MCF 10A (cell line): ENCODE measurements at places on chromosomes 5 and 9.
A peak's percentile ranks its signal among the peaks of the same experiment; 100 is the strongest.

DNA sequence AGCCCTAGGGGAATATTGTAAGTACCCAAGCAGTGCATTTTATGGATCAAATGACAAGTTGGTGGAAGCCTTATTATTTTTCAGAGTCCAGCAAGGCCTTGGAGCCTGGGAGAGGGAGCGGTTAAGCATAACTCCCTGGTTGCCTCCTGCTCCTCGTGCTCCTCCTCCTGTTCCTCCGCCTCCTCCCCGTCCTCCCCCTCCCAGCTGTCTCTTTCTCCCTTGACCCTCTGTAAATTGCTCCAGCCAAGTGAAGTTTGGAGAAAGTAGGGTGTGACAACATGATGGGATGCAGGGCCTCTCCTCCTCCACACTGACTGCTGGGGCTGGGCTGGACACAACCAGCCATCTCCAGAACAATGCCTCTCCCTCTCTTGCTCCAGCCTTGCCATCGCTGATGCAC, 586.9 kb downstream of the CCDC171 start:
- DNase-seq: no peak
- H3K36me3 ChIP-seq: no peaks in the 10 kb centered on the region
- H3K27me3 ChIP-seq: no peaks in the 10 kb centered on the region
- H3K4me3 ChIP-seq: no peak overlapping the region
- no peak overlapping the region for H3K27ac ChIP-seq
- H3K4me1 ChIP-seq: peaks cover 21% of the 10 kb centered on the region

GRCh38 chr9:1917396-1917935, 97.7 kb upstream of the SMARCA2 start:
- H3K27ac ChIP-seq: no peak overlapping the region
- H3K4me1 ChIP-seq: peaks cover 19% of the 10 kb centered on the region
- H3K27me3 ChIP-seq: peaks cover 45% of the 10 kb centered on the region
- no peak for DNase-seq

DNA sequence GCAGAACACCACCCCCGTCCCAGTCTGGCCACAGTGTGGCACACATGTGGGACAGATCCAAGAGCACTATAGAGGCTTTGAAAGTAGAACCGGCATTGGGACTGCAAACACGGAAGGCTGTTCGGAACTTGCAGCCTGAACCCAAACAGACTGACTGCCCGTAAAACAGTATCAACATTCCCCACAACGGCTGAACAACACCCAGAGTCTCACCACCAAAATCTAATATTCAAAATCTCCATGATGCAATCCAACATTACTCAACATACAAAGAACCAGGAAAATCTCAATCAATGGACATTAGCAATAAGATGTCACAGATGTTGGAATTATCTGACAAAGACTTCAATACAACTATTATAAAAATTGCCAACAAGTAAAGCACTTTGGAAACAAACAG, 82.3 kb downstream of the ROR2 start:
- H3K4me1 ChIP-seq: no peaks in the 10 kb centered on the region
- no peak overlapping the region for H3K4me3 ChIP-seq
- H3K27ac ChIP-seq: no peak overlapping the region
- H3K27me3 ChIP-seq: peaks cover 64% of the 10 kb centered on the region
- H3K36me3 ChIP-seq: no peaks in the 10 kb centered on the region

GRCh38 chr9:122777935-122778627, 10.7 kb upstream of the OR5C1 start:
- peaks cover 17% of the 10 kb centered on the region for H3K4me1 ChIP-seq
- H3K36me3 ChIP-seq: no peaks in the 10 kb centered on the region
- H3K27ac ChIP-seq: peak overlapping the region; percentile 37
- H3K4me3 ChIP-seq: no peak overlapping the region
- peaks cover 5% of the 10 kb centered on the region for H3K27me3 ChIP-seq
- peak; percentile 53 for DNase-seq

DNA sequence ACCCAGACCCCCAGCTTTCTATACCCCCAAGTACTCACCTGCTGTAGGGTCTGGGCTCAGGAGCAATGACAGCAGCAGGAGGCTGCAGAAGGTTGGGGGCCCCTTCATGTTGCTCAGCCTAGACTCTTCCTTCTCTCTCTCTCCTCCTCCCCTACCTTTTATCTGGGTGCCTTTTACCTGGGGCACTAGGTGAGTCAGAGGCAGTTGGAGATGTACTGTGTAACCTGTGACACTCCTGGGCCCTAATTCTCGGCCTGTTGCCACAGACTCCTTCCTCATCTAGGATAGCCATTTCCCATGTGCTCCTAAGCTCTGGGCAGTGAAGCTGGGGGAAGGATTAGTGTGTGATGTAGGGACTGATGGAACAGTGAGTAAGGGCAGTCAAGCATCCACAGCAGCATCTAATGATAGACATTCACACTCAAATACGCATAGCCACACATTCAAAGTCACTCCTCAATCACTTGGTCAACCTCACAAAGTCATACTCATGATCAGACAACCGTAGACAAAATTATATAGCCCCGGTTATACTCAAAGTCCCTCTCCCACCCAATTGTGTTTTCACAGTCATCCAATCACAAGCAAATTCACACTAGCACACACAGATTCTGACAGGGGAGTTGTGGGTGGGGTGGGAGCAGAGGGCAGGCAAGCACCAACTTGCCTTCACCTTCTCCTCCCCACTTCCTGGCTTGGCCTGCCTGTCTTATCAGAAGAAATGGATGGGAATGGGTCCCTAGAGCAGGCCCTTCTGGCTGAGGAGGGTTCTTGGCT, at the start of gene CCL27:
Gene CCL27, minus strand, starts transcription at position 132 of the 777 bp plus-strand sequence. Its CDS starts 24 bp downstream, at position 108.
- H3K36me3 ChIP-seq: peaks cover 9% of the 10 kb centered on the region
- peak within 1 kb of the TSS; percentile 69 for H3K27ac ChIP-seq
- H3K27me3 ChIP-seq: no peaks in the 10 kb centered on the region
- no peak within 1 kb of the TSS for H3K4me3 ChIP-seq
- peak; percentile 38 for DNase-seq
- peaks cover 17% of the 10 kb centered on the region for H3K4me1 ChIP-seq

GRCh38 chr9:33452828-33453271, 5.5 kb upstream of the AQP3 start:
- H3K4me3 ChIP-seq: no peak overlapping the region
- peak; percentile 96 for DNase-seq
- H3K36me3 ChIP-seq: peaks cover 6% of the 10 kb centered on the region
- peaks cover 13% of the 10 kb centered on the region for H3K4me1 ChIP-seq
- H3K27me3 ChIP-seq: no peaks in the 10 kb centered on the region
- no peak overlapping the region for H3K27ac ChIP-seq

DNA sequence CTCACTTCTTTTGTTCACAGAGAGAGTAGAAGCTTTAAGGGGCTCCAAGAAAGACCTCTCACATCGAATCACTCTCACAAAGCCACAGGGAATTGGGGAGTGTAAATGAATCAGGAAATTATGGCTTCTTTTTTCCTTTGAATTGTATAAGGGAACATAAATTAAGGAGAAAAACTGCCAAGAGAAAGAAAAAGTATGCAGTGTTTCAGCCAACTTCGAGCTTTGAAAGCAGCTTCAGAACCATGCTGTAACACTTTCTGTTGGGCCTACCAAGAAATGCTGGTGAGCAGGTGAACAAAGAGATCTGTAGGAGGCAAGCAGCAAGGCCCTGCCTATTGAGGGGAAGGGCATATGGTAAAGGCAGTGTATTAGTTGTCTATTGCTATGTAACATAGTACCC, 33.4 kb upstream of the CTNNA1 start:
- no peaks in the 10 kb centered on the region for H3K27me3 ChIP-seq
- DNase-seq: no peak
- no peak overlapping the region for H3K27ac ChIP-seq
- no peaks in the 10 kb centered on the region for H3K36me3 ChIP-seq

DNA sequence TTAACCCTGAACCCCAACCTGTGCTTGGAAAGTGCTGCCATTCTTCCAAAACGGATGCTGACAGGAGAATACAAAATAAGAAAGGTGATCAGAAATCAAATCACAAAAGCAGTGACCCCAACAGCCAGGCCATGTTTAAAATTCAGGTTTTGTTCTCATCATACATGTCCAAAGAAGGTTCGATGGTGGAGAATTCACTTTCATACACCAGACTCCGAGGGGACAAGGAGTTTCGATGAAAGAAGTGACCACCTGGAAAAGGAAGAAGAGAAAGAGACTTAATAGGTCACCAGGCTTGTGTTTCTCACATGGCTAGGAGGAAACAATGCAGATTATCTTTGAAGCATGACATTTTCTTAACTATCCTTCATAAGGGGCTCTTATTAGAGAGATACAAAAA, 12.5 kb upstream of the TBC1D9B start:
- H3K36me3 ChIP-seq: no peaks in the 10 kb centered on the region
- H3K4me3 ChIP-seq: no peak overlapping the region
- no peak overlapping the region for H3K27ac ChIP-seq
- no peak for DNase-seq

GRCh38 chr5:31751610-31752009, 112.7 kb downstream of the PDZD2 start:
- no peak overlapping the region for H3K4me3 ChIP-seq
- H3K36me3 ChIP-seq: no peaks in the 10 kb centered on the region
- peaks cover 34% of the 10 kb centered on the region for H3K27me3 ChIP-seq
- peaks cover 4% of the 10 kb centered on the region for H3K4me1 ChIP-seq

- DNase-seq: peak; percentile 12
- no peaks in the 10 kb centered on the region for H3K4me1 ChIP-seq
- no peaks in the 10 kb centered on the region for H3K36me3 ChIP-seq
Observed at GRCh38 chr5:42887575-42887974, 75.9 kb upstream of the SELENOP start.

DNA sequence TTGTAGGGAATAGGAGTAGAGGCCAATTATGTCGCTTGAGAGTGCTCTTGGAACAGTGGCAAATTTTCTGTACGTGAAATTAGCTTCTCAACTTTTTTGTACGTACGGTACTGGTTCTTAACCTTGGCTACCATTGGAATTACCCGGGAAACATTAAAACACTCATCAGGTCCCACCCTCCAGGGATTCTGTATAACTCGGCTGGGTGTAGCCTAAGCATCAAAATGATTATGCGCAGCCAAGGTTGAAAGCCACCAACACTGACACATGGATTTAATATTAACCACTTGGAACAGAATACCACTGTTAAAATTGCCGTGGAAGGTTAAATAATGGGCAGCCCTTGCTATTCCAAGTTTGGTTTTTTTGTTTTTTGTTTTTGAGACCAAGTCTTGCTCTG, 17.4 kb downstream of the DNAJA1 start:
- H3K27ac ChIP-seq: no peak overlapping the region
- H3K36me3 ChIP-seq: peaks cover 78% of the 10 kb centered on the region
- H3K4me3 ChIP-seq: no peak overlapping the region
- no peaks in the 10 kb centered on the region for H3K27me3 ChIP-seq
- DNase-seq: no peak

GRCh38 chr9:2420543-2420942, 201.0 kb upstream of the VLDLR start:
- no peak overlapping the region for H3K4me3 ChIP-seq
- DNase-seq: no peak
- no peak overlapping the region for H3K27ac ChIP-seq
- peaks cover 6% of the 10 kb centered on the region for H3K4me1 ChIP-seq
- no peaks in the 10 kb centered on the region for H3K27me3 ChIP-seq

GRCh38 chr5:42057254-42057690, 132.2 kb downstream of the FBXO4 start:
- no peaks in the 10 kb centered on the region for H3K36me3 ChIP-seq
- peak; percentile 67 for DNase-seq
- no peak overlapping the region for H3K27ac ChIP-seq
- H3K27me3 ChIP-seq: no peaks in the 10 kb centered on the region

DNA sequence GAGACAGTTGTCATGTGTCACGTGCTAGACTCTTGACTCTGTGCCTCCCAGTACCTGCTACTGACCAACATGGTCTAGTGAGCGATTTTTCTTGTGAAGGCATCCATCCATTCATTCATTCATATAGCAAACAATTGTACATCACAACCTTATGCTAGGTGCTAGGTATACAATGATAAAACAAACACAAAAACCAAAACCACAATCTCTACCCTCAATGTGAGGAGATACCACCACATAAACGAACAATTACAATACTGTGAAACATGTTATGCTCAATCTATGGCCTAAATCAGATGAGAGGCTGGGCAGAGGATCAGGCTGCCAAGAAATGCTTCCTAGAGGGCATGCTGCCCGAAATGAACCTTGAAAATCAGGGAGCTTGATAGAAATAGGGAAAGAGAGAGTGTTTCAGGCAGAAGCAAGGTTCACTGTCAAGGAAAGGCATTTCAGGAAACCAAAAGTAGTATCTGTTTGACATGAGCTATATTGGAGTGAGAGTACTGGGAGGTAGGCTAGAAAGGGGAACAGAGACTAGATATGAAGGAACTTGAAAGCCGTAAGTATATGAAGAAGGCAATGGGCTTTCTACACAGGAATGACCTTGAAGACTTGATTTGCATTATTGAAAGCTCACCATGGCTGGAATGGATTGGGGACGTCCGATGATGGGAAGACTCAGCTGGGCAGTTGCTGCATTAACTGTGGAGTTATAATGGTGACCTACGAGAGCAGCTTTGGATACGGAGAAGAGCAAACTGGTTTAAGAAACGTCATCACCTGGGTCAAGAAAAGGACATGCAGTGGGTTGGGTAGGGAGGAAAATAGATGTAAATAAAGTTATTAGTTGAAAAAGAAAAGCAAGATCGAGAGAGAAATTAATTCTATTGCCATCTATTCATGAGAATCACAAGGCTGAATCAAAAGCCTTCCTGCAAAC, 90.1 kb downstream of the THBS4 start:
- no peaks in the 10 kb centered on the region for H3K27me3 ChIP-seq
- H3K27ac ChIP-seq: no peak overlapping the region
- peaks cover 5% of the 10 kb centered on the region for H3K36me3 ChIP-seq

DNA sequence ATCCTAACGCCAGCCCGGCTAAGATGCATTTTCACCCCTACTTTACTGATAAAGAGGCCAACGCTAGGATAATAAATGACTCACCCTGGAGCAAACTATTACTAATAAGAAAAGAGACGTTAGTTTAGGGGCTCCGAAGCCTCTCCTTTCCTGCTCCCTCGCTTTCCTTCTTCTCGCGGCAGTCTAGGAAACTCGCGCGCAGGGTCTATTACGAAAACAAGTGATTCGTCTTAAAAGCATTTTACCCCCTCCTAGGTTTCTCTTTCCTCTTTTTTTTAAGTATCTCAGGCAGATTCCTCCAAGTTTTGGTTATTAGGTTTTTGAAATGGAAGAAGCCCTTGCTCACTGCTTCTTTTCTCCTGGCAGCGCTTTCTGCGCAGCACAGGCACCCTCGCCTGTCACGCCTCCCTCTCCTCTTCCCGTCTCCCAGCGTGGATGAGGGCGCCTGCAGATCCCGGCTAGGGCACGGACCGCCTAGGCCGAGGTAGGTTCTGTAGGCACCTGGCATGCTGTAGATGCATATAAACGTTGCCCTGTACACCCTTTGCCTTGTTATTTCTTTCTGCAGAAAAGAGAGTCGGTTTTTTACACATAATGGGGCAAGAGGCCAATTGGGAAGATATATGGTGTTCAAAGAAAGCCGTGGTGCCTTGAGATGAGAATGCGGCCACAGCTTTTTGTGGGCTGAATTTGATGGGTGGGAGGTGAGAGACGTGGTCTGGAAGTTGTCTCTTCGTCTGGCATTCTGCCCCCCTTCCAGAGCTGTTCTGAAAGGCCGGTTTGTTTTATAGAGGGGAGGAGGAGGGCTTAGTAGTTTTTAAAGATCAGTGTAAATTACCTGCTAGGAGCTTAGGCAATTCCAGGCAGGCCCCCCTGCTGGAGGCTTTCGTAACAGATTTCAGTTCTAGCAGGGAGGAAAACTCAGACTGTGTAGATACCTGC, 983 bp downstream of the GCNT1 start:
- peak overlapping the region; percentile 6 for H3K27ac ChIP-seq
- peaks cover 8% of the 10 kb centered on the region for H3K4me1 ChIP-seq
- peak; percentile 67 for DNase-seq
- H3K4me3 ChIP-seq: peak overlapping the region; percentile 84
- H3K27me3 ChIP-seq: no peaks in the 10 kb centered on the region
- H3K36me3 ChIP-seq: peaks cover 14% of the 10 kb centered on the region

GRCh38 chr9:5910413-5911057, 19.8 kb downstream of the MLANA start:
- no peak for DNase-seq
- H3K4me3 ChIP-seq: no peak overlapping the region
- H3K36me3 ChIP-seq: peaks cover 24% of the 10 kb centered on the region
- H3K4me1 ChIP-seq: peaks cover 20% of the 10 kb centered on the region
- peak overlapping the region; percentile 46 for H3K27ac ChIP-seq
